ENCODE measurements at places on chromosomes 3 and 15.

GRCh38 chr15:40716165-40716564 lies 21.2 kb downstream of the RAD51 start:
- DNase-seq: no peak

- DNase-seq: no peak
These were observed 45.4 kb upstream of the THBS1 start for GRCh38 chr15:39535466-39535865.

DNA sequence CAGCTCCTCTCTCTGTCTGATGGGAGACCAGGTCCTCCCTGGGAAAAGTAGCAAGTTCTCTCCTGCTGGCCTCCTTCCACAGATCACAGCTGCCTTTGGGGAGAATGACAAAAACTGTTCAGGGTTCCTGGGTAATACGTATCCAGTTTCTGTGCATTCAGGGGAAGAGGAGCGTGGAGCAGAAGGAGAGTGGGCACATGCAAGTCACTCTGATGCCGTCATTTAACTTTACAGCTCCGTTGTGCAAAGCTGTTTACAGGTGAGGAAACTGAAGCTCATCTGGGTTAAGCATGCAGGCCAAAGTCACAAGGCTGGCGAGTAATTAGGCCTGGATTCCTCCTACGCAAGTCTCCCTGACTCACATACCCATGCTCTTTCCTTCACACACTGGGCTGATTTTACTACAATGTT lies 7.5 kb upstream of the TM4SF1 start:
- no peak for DNase-seq

DNA sequence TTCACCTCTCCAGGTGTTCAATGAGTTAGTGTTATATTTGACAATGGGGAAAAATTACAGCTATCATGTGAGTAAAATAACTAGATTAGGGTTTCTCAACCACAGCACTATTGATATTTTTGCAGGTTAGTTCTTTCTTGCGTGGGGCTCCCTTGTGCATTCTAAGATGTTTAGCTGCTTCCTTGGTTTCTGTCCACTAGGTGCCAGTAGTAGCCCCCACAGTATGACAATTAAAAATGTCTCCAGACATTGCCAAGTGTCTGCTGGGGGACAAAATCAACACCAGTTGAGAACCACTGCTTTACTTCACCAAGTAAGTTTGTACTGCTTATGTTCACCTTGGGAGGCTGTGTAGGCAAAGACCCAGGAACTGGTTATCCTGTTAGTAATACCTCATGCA lies 618.7 kb downstream of the EDEM1 start:
- DNase-seq: no peak

DNA sequence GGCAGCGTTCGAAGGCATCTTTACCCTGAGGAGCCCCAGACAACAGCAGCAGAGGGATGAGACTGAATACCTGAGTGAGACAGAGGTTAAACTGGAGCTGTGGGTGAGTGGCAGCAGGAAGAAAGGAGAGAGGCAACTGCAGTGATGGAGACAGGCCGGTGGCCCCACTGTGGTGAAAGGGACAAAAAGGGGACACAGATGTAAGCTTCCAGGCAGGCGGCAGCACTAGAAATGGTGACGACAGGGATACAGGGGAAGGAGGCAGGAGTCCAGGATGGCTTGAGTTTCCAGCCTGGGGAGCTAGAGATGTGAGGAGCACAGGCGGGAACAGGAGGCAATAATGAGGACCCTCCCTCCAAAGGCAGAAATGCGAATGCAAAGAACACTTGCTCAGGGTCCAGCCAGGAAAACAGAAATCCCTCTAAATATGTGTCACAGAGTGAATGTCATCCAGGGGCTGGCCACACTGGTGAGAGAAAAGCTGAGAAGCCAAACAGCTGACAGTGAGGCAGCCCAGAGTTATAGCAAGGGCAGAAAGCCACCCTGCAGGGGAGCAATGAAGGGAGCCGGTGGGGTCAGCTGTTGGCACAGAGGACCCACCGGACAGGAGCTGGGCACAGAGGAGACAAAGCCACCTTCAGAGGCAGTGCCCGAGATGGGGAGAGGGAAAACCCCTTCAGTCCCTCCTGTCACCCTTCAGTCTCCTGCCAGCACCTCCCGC lies 70.1 kb downstream of the TBC1D2B start:
- no peak for DNase-seq

GRCh38 chr3:21718161-21718765 lies 32.7 kb downstream of the ZNF385D start:
- no peak for DNase-seq

DNA sequence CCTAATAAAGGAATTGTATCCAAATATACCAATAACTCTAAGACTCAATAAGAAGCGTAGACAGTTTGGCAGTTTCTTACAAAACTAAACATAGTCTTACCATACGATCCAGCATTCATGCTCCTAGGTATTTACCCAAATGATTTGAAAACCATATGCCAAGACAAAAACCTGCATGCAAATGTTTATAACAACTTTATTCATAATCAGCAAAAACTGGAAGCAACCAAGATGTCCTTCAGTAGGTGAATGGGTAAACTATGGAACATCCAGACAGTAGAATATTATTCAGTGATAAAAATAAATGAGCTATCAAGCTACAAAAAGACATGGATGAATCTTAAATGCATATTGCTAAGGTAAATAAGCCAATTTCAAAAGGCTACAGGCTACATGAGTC lies 58.4 kb downstream of the SYN2 start:
- no peak for DNase-seq

DNA sequence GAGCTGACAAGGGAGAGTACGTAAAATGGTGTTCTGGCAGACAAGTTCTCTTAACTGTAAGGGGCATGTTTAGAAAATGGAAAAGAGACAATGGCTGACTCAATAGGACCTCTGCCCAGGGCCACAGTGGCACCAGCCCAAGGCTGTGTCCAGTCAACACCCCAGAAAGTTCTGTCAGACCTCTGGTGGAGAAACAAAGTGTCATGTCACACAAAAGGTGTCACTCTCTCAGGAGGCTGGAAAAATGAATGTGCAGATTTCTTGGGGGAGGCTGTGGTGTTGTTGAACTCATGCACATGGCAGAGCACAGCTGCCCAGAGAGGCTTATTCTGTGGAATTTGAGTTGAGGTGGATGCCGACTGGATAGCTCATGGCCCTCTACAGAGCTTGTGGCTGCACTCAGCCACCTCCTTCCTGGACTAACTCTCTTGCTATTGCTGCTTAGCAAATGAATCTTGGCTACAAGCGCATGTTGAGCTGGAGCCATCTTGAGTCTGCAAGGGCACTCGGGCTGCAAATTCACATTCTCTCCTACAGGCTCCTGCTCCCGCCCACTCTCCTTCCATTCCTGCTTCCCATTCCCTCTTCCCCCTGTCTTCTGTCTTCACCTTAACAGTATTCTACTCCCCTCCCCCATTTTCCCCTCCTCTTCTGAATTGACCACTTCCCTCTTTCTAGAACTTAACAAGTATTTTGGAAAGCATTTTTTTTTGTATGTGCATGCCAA lies 55.8 kb upstream of the SLC7A14 start:
- DNase-seq: no peak

DNA sequence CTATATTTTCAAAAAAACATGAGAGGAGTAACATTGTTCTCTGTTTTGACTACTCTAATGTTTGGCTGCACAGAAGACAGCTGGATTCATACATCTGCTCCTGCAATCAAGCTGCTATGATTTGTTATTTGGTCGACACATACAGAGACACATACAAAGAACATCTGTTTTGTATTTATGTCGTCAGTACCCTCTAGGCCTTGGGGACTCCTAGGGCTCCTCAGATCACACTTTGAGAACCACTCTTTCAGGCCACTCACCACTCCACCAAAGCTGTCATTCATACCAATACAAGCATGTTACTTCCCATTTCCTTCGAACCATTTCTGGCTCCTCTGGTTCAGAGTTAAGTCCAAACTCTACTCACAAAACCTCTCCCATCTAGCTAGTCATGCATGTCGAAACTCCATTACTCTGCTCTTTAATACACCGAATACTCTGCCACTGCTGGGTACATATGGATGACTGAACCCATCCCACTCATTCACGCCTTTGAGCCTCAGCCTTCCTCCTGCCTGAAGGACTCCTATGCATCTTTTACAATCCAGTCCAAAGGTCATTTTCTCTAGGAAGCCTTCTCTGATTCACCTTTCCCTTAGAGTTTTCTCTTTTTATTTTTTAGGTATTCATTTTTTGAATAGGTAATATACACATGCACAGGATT lies 102.9 kb upstream of the ARHGEF3 start:
- no peak for DNase-seq

- DNase-seq: no peak
These were observed 269.1 kb downstream of the WDR72 start for GRCh38 chr15:53490341-53490740.

- DNase-seq: no peak
These were observed 13.8 kb downstream of the EFCC1 start for GRCh38 chr3:129014793-129015345.

DNA sequence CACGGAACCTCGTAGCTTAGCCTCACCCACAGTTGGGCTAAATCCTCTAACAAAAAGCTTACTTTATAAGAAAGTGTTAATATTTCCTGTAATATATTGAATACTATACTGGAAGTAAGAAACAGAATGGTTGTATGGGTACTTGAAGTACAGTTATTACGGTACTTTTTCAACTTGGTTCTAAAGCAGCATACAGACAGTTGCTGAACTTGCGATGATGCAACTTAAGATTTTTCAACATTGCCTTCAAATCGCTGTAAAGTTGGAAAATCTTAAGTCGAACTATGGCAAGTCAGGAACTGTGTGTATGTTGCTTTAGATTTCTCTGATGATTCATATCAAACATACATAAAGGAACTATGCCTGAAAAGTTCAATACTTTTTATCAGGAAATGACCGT lies 204.4 kb upstream of the C2CD4B start:
- DNase-seq: no peak

- no peak for DNase-seq
These were observed 199.2 kb downstream of the GHSR start for GRCh38 chr3:172249039-172249438.

- no peak for DNase-seq
These were observed 55.1 kb upstream of the POLR2M start for GRCh38 chr15:57651445-57651844.

DNA sequence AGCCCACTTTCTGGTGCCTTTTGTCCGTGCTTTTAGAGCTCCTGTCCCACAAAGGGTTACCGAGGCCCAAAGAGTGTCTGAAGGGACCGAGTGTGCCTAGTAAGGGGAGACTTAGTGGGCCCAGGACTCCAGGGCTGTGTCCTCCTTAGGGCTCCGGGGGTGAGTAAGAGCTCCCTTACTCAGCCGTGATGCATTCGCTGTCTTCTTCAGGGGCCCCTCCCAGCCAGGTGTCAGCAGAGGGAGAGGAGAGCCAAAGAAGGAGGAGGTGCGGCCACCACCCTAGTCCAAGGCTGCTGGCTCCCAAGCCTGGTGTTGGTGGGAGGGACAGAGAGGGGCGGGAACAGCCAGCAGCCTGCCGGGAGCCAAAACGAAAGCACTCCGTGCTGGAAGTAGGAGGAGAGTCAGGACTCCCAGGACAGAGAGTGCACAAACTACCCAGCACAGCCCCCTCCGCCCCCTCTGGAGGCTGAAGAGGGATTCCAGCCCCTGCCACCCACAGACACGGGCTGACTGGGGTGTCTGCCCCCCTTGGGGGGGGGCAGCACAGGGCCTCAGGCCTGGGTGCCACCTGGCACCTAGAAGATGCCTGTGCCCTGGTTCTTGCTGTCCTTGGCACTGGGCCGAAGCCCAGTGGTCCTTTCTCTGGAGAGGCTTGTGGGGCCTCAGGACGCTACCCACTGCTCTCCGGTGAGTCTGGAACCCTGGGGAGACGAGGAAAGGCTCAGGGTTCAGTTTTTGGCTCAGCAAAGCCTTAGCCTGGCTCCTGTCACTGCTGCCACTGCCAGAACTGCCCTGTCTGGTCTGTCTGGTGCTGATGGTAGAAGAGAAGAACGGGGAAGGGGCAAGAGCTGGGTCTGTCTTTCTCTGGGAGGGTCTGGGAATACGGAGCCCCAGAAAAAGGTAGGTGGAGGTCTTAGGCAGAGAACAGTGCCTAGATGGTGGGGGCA lies at the start of gene IL17RC:
IL17RC (plus strand) TSS at position 365 of the 947 bp plus-strand sequence; CDS start at position 583, 218 bp downstream.
- DNase-seq: no peak

- no peak for DNase-seq
These were observed 664.4 kb upstream of the CBLB start for GRCh38 chr3:106533093-106533787.

GRCh38 chr15:73996939-73997338 lies 2.4 kb downstream of the PML start:
- DNase-seq: no peak

DNA sequence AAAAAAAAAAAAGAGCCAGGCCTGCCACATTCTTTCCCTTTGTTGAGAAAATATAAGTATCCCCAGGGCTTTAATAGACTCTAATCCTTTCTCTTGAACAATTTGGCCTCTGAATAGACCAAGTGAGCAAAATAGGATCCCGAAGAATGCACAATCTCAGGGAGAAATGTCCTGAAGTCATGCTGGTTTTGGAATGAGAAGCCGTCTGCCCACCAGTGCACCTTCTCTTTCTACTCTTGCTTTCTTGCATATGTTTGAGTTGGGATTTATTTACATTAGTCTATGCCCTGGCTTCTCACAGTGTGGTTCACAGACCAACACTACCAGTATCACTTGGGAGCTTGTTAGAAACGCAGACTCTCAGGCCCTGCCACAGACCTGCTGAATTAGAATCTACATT lies 153.0 kb downstream of the ZNF621 start:
- no peak for DNase-seq

DNA sequence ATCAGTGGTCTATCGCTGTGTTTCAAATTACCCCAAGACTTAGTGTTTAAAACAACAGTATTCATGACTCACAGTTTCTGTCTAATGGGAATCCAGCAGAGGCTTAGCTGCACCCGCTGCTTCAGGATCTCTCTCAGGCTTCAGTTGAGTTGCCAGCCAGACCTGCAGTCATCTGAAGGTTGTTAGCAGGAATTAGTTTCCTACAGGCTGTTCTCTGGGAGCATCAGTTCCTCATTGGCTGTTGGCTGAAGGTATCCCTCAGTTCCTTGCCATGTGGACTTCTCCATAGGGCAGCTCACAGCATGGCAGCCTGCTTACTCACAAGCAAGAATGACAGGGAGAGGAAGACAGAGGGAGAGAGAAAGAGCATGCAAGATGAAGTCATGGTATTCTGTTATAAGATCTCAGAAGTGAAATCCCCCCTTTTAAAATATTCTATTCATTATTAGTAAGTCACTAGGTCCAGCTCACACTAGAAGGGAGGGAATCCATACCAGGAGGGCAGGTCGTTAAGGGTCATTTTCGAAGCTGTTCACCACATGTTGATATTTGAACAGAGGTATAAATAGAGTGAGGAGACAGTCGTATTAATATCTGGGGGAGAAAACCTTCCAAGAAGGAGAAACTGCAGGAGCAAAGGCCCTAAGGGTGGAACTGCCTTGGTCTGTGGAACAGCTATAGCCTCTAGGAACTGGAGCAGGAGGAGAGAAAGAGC lies 473.9 kb upstream of the PPP2R3A start:
- no peak for DNase-seq

GRCh38 chr15:39828374-39828931 lies 45.8 kb upstream of the FSIP1 start:
- DNase-seq: no peak

DNA sequence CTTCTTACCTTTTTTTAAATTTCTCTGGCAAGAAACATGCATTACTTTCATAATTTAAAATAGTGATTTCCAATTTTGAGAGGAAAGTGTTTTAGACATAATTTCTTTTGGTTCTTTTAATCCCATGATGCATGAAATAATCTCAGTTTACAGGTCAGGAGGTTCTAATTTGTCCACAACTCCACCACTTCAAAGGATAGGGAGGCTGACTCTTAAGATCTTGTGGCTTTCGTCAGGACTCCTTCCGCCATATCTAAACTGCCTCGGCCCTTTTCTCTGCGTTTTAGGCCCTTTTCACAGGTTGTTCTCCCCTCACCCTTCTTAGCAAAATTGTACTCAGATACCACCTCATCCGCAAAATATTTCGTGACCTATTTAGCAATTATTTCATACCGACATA lies 8.0 kb downstream of the DYNC1LI1 start:
- DNase-seq: no peak

- no peak for DNase-seq
These were observed 211.4 kb upstream of the DPH6 start for GRCh38 chr15:35757361-35757760.
